ENCODE measurements at places on chromosomes 13 and 19.

- DNase-seq: no peak
Observed at GRCh38 chr13:66071608-66072007, 1158.5 kb downstream of the PCDH9 start.

DNA sequence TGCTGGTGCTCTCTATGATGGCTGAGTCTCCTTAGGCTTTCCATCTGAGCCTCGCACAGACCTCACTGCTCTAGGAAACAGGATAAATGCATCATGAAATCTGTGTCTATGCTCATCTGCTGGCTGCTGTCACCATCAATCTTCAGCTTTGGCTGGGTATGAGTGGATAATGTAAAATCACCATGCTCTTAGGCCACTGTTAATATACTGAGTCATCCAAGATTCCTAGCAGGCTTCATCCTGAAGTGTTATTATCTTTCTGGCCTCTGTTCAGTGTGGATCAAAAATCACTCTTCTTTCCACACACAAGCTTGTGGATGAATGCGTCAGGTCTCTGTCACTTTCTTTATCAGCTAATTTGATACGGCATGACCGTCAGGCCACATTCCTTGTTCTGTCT, 317.4 kb downstream of the NALCN start:
- DNase-seq: no peak

DNA sequence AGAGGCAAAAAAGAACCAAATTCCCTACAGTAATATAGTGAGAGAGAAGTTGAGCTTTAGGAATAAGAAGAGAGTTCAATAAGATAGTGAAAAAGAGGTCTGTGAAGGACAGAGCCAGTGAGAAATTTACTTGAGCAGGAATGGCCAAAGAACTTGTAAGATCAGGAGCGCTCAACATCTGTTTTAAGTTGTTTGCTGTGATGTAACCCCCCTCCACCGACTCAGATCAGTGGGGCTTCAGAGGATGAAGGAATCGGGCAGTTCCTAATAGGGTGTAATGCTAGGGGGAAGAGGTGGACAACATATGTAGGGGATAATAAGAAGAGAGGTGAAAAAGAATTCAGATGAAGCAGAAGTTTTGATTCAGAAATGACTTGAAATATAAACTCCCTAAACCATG, 85.3 kb upstream of the FNDC3A start:
- DNase-seq: no peak

DNA sequence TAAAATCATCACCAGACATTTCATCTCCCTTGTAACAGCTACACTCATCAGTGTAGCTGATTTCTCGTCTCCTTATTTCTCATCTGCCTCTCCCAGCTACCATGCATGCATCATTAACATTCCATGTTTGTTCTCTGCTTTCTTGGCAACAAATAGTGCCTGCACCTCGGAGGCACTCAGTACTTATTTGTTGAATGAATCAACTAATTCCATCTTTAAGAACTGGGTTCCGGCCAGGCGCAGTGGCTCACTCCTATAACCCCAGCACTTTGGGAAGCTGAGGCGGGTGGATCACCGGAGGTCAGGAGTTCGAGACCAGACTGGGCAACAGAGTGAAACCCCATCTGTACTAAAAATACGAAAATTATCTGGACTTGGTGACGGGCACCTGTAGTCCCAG, 63.9 kb upstream of the GTF3A start:
- no peak for DNase-seq

- DNase-seq: no peak
Observed at GRCh38 chr13:22262001-22262885, 591.4 kb downstream of the FGF9 start.

- DNase-seq: no peak
Observed at GRCh38 chr19:14127176-14127575, 9.2 kb downstream of the ASF1B start.

DNA sequence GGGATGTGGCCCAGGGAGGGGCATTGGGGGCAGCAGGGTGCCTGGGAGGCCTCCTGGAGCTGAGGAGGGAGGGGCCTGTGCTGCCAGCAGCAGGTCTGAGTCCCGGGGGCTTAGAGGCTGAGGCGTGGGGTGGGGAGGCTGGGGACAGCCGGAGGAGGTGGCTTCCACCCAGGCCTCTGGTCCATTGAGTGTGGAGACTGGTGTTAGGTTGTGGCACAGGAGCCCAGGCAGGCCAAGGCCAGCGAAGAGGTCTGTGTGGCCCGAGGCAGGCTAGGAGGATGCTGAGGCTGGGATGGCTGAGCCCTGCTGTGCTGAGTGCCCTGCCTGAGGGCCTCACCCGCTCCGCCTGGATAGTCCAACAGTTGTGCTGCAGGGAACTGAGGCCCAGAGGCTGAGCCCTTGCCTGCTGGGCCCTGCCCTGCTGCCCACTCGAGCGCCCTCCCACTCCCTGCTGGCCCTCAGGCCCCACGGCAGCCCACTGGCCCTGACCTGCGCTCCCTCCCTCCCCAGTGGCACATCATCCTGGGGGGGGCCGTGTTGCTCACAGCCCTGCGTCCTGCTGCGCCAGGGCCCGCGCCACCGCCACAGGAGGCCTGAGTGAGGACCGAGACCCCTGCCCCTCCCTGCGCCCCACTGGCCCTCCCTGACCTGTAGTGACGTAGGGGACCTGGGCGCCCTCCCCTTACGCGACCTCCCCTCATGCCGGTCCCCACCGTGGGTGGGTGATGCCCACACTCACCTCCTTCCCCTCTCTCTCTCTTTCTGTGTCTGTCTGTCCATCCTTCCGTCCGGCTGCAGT, 4.9 kb upstream of the GARIN5A start:
- no peak for DNase-seq

DNA sequence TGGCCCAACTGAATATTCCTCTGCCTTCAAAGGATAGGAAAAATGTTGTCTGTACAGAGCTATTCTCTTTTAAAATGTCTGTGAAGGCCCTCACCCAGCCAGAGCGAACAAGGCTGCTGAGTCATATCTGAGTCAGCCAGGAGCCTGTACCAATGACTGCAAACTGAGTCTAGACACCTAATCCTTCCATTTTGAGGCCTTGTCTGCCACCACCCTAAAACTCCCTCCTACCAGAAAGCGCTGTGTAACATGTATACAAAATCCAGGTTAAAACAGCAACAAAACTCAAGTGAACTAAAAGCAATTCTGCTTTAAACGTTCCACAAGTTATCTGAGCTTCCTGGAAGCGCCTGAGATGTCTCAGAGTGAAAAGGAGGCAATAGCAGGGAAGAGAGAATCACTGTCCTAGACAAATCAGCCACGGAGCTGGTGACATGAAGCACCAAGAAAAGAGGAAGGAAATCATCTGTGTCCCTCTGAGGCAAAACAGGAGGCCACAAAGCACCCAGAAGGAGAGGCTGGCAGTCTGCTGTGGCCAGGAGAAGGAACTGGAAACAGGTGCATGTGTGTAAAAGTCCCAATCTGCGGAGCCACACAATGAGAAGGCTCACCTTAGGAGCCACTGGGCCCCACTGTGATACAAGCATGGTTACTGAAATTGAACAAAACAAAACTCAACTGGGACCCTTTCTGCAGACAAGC, 10.2 kb downstream of the DHRS12 start:
- no peak for DNase-seq

DNA sequence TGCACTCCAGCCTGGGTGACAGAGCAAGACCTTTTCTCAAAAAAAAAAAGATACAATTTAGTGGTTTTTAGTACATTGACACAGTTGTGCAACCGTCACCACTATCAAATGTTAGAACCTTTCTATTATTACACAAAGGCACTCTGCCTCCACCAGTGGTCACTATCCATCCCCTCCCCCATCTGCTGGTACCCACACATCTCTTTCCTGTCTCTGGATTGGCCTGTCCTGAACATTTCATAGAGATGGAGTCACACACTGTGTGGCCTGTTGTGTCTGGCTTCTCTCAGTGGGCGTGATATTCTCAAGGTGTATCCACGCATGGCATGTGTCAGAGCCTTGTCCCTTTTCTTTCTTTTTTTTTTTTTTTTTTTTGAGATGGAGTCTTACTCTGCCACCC, 11.2 kb downstream of the KDM4B start:
- no peak for DNase-seq

- no peak for DNase-seq
Observed at GRCh38 chr13:40114305-40114896, 458.9 kb downstream of the COG6 start.

DNA sequence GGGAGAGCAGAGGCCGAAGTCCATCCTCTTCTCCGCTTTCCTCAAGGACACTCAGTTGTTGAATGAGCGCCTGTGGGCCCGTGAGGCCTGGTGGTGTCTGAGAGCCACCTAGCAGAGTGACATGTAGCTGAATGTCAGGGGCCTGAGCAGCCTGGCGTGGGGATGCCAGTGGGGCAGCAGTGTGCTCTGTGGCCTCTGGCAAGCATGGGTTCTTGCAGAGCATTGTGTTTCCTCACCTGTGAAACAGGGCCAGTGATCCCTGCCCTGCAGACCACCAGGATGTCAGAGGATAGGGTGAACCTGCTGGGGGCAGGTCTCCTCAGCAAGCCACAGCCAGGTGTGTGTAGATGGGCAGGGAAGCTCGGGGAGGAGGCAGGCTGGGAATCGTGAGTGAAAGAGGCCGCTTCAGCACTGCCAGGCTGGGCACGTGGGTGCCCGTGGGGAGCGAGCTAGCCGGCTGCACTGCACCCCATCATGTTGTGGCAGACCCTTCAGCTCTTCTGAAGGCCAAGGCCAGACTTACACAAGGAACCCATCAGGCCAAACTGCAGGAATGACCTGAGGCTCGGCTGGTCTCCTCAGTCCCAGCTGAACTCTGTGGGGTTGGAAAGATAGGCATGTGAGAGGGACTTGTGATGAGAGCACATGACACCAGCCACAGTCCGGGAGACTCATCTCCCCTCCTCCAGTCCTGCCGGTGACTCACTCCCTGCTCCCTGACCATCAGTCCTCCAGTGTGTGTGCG, 5.0 kb downstream of the PPP1R37 start:
- no peak for DNase-seq

GRCh38 chr13:97057176-97057575, 62.9 kb upstream of the OXGR1 start:
- DNase-seq: no peak

DNA sequence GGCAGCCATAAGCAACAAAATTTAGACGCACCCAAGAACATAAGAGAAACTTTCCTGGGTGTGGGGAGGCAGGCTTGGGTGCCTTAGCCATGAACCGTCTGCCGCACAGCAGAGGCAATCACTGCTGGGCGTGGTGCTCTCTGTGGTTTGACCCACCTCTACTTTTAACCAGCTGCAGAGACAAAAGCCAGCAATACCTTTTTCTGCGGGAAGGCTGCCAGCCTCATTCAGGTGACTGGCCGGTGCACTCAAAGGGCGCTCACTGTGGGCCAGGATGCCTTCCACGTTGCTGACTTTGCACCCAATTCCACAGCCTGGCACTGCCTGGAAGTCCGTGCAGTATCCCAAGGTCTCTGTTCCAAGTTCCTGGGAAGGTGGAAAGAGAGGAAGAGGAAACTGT, 69.1 kb downstream of the ATP7B start:
- DNase-seq: peak; percentile 47

DNA sequence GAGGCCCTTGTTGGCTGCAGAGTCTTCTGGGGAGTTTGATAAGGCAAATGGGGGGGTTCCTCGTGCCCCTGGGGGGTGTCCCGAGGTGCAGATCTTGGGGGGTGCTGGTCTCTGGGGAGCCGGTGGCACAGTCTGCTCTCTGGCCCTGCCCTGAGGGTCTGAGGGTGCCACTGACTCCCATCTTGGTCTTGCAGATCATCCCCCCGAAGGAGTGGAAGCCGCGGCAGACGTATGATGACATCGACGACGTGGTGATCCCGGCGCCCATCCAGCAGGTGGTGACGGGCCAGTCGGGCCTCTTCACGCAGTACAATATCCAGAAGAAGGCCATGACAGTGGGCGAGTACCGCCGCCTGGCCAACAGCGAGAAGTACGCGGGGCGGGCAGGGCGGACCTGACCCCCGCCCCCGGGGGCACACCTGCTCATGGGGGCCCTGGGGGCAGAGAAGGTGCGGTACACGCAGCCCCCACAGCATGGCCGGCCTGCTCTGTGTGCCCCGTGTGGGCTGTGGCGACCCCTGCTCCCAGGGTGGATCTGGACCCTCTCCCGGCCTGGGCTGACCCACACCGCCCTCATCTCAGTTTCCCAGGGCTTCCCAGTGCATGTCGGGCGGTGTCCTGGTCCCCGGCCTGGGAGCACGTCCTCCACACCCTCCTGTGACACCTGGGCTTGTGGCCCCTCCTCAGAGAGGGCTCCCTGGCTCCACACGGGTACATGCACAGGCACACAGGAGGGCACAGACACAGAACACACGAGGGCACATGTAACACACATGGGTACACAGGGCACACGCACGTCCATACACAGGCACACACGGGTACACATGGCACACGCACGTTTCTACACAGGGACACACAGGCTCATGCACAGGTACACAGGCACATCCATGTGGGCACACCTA, 71.0 kb downstream of the KDM4B start:
- DNase-seq: no peak

GRCh38 chr19:16031872-16032200, 44.5 kb upstream of the TPM4 start:
- DNase-seq: no peak

- no peak for DNase-seq
Observed at GRCh38 chr13:91058066-91058465, 289.4 kb upstream of the MIR17HG start.

All from cardiac septum (tissue), 1 donor.